ENCODE measurements at places on chromosomes 12 and 14.

DNA sequence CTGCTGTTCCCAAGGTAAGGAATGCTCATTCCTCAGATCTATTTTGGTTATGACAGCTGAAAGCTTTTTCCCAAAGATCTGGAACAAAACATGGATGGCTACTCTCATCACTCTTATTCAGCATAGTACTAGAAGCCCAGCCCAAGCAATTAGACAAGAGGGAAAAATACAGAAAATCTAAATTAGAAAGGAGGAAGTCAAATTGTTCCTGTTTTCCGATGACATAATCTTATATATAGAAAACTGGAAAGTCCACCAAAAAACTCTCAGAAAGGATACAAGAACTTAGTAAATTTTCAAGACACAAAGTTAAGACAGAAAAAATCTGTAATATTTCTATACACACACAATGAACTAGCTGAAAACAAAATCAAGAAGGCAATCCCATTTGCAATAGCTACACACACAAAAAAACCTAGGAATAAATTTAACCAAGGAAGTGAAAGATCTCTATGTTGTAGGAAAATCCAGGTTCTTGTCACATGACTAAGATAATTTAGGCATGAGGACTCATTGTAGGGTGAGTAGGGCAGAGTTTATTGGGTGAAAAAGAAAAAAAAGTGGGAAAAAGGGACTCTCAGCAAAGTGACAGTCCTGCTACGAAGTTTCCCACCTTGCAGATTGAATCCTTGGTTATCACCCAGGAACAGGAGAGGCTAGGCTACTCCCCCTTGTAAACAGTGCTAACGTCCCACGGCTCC is 28.6 kb upstream of the KLRB1 start:
- DNase-seq, result no peak

- DNase-seq, result no peak
Measured at GRCh38 chr14:66066981-66067776, 419.0 kb upstream of the CCDC196 start.

GRCh38 chr14:76574416-76575095 is 186.7 kb upstream of the VASH1 start:
- DNase-seq, result no peak

- no peak for DNase-seq
Measured at GRCh38 chr12:76879710-76880518, 1.1 kb upstream of the CSRP2 start.

DNA sequence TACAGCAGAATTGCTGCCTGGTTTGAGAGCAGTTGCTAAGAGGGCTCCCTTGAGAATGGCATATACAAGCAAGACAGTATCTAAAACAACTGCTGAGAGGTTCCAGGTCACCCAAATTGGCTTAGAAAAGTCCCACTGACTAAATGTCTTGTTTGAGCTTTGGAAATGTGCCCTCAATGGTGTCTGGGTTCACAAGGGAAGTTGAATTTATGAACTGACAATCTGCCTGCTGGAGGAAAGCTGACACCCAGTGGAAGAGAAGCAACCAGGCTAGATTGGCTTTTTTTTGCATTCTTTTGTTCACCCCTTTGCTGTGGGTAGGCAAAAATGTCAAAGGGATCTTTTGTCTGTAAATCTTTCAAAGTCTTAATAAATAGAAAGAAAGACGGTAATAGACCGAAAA is 44.6 kb upstream of the NPFF start:
- no peak for DNase-seq

DNA sequence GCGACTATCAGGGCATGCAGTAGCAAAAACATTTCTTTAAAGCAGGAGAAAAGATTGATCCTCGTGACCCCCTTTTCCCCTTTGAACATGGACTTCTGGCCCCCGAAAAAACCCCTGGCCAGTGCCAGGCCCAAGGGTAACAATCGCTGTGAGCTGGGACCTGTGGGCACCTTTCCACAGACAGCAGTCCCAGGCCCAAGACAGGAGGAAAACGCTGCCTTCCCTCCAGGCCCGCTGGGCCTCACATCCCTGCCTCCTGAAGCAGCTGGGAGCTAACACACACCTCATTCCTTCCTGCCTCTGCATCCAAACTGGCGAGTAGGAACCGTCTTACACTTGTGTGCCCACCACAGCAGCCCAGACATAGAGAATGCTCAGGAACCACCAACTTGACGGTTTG is 1.2 kb downstream of the VWF start:
- no peak for DNase-seq

GRCh38 chr12:62882140-62882539 is 52.8 kb downstream of the PPM1H start:
- no peak for DNase-seq

DNA sequence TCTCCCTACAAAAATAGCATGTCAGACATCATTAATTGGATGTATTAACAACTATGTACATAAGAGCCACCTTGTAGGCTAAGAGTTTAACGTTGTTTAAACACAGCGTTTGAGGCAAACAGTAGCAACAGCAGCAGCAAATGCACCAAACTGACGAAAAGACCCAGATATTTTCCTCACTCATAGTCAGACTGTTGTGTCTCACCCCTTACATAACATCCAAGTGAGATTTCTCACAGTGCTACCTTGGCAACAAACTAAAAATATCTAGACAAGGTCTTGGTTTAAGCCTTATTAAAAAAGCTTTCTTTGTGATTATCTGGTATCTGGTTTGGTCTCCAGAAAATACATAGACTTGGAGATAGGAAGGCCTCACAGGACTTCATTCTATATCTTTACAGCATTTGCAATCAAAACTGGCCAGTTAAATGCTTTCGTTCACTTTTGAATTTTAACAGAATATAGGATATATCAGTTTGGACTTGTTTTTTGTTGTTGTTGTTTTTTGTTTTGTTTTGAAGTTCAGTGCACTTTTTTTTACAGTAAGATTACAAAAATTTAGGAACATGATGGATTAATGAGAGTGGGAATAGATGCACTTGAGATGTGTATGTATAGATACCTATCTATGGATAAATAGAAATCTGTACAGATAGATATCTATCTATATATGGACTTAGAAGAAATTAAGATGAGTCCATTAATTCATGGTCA is 4.1 kb downstream of the BHLHE41 start:
- DNase-seq, result no peak

GRCh38 chr12:54329759-54330158 is 4.8 kb downstream of the COPZ1 start:
- no peak for DNase-seq

GRCh38 chr14:52310541-52310940 is 3.6 kb upstream of the PTGER2 start:
- DNase-seq, result no peak

- no peak for DNase-seq
Measured at GRCh38 chr12:92058664-92059063, 87.0 kb downstream of the BTG1 start.

GRCh38 chr12:77736219-77736965 is 94.3 kb upstream of the NAV3 start:
- DNase-seq, result no peak

GRCh38 chr12:106583242-106584103 is 669 bp downstream of the RFX4 start:
- DNase-seq, result no peak

DNA sequence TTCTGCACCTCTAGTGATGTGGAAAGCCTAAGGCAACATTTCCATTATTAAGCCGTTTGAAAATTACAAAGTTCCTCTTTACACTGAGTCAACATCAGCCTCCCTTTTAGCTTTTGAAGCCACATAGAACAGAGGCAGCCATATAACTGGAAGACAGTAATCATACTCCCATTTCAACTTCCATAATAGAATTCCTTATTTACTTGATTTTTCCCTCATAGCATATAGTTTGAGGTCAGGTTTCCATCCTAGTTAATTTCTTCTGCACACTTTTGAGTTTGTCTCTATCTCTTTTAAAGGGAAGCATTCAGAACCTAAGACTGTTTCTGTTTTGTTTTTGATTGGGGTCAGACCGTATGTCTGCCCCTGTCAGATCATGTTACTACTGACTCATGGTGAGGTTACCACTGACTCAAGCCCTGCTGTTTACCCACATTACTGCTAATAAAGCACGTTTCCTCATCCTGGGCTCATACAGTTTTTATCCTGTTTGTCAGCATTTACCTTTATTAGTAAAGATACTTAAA is 161.0 kb downstream of the SLC38A4 start:
- DNase-seq, result no peak

DNA sequence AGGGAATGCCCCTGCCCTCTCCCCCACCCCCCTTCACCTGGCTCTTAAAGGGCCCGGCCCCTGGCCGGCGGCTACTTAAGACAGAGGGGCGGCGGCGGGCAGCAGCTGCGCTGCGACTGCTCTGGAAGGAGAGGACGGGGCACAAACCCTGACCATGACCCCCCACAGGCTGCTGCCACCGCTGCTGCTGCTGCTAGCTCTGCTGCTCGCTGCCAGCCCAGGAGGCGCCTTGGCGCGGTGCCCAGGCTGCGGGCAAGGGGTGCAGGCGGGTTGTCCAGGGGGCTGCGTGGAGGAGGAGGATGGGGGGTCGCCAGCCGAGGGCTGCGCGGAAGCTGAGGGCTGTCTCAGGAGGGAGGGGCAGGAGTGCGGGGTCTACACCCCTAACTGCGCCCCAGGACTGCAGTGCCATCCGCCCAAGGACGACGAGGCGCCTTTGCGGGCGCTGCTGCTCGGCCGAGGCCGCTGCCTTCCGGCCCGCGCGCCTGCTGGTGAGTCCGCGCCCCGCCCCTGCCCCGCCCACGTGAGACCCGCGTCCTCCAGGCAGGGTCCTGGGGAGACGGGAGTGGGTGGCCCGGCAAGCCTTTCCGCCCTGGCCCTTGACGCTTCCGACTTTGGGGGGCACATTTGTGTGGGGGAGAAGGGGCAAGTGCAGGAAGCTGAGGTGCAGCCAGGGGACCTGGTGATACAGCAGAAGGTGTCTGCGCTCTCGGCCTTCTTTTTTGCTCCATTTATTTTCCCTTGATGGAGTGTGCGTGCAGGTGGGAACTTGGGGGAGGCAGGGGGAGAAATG is at the start of gene IGFBP6:
Gene IGFBP6 (plus strand): TSS at position 104 of the 790 bp plus-strand sequence. CDS start 51 bp downstream, at position 155.
- DNase-seq, result peak; percentile 55

- no peak for DNase-seq
Measured at GRCh38 chr14:90355540-90356518, 24.1 kb upstream of the NRDE2 start.

- peak; percentile 2 for DNase-seq
Measured at GRCh38 chr14:33435911-33436689, 497.4 kb downstream of the NPAS3 start.

GRCh38 chr14:106811162-106811561 is 1284.8 kb downstream of the TMEM121 start:
- no peak for DNase-seq

DNA sequence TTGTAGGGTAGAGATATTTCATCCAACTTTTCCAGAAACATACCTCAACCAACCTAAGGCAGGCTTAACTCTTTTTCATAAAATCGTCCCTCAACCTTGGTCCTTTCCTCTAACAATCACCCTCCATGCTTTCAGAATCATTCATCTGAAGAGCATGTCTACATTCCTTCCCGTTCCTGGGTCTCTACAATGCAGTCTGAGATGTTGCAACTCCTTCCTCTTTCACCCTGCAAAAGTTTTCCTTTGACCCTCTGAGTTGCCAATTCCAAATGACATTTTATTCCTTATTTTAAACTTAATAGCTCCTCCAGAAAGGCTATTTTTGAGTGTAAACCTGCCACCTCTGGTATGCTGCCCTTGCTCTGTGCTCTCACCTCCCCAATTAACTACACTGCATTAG is 16.7 kb downstream of the SLC7A7 start:
- no peak for DNase-seq

- no peak for DNase-seq
Measured at GRCh38 chr14:99242238-99242637, 29.8 kb downstream of the BCL11B start.

GRCh38 chr14:85131226-85131922 is 398.6 kb upstream of the FLRT2 start:
- DNase-seq, result no peak

DNA sequence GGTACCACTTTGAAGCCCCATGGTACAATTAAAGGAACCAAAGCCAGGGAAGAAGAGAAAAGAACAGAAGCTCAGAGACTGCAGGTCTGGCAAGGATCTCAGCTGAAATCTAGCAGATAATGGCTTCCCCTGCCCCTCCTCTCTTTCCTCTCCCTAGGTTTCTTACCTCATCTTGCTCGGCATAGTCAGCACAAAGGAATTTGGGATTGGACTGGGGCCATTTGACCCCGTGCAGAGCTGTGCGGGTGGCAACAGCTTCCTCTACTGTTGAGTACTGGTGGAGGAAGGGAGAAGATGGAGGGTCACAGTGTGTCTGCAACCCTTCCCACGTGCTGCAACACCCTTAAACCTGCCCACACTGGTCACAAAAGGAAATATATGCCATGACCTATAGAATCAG is 4.7 kb upstream of the CDH24 start:
- DNase-seq, result no peak

- DNase-seq, result no peak
Measured at GRCh38 chr12:65823513-65824375, 539 bp upstream of the HMGA2 start.

DNA sequence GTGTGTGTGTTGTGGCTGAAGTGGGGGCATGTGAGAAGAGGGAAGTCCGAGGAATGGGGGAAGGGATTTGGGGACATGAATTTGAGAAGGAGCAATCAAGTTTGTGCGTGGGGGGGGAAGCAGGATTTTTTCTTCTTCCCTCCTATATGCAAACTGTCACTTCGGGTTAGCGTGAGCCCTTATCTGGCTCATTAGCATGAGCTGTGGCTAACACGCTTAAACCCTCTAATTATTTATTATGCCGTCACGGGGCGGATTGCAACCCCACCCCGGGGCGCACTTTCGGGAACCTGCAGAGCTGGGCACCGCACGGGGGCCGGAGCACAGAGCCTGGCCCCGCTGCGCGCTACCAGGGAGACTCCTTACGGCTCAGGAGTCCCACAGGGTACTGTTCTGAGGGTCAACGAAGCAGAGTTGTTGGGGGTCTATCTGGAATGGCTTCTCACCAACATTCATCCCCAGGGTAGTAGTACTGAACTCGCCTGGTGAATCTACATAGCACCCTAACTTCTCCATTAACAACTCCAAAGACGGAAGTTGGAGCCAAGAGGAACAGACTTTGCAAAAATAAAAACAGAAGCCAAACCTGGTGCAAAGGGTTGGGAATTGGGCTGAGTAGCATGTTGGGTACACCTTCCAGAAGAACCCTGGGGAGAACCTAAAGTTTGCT is 6.4 kb upstream of the ASCL1 start:
- DNase-seq, result no peak

- DNase-seq, result no peak
Measured at GRCh38 chr12:62221107-62221506, 39.1 kb upstream of the USP15 start.

DNA sequence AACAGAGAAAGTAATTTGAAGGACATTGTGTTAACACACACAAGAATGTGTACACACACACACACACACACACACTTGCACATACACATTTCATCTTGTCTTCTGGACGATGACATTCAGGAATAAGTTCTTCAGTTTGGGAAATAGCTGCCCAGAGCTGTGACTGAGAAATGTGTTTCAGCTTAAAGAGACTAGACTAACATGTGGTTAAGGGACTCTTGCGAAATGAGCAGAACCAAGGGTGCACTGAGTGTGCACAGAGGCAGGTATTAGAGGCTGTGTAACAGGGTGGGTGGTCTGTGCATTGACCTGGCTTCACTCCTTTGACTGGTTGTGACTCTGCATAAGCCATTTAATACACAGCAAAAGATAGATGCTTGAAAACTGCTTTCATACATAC is 29.4 kb upstream of the KCNA5 start:
- no peak for DNase-seq

- no peak for DNase-seq
Measured at GRCh38 chr12:117097159-117097558, 2.1 kb downstream of the TESC start.
